ENCODE measurements at places on chromosomes 3 and 15. TPM values are rescaled to one million over a fixed set of nuclear protein-coding genes. Genes with fewer than 3 reads are reported as not detected.

GRCh38 chr15:51642696-51643095, 20.1 kb upstream of the DMXL2 start:
- H3K4me1 ChIP-seq = no peaks in the 10 kb centered on the region
- H3K27ac ChIP-seq = no peak overlapping the region
- no peaks in the 10 kb centered on the region for H3K36me3 ChIP-seq
- no peaks in the 10 kb centered on the region for H3K27me3 ChIP-seq

The CHDH gene
- 10.9 TPM for total RNA-seq

The PCOLCE2 gene
- total RNA-seq = 23.3 TPM

DNA sequence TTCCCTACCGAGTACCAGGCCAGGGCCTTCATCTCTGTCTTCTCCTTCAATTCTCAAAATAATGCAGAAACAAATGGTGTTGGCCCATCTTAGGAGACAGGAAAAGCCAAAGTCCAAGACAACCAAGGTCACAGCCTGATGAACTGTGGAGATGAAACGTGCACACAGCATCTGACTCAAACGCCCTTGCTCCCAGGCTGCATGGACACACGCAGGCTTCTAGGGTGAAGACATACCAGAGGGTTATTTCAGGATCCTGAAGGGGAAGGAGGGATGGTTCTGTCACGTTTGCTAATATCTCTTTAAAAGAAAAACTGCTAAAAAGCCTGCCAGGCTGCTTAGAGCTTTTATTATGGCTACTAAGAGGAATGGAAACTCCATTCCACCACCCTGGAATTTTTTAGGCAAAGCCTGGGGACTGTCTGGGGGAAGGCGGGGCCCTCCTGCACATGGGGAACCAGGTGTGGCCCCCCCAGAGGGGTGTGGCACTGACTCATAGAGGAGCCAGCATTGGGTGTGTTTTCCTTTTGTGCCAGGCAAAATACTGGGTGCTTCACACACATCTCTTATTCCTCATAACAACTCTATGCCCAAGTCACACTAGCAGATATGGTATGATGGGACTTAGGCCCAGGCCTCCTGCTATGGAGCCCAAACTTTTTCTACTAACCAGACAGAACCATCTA, 62.9 kb downstream of the UMPS start:
- H3K4me3 ChIP-seq = no peak overlapping the region
- no peak for DNase-seq
- no peak overlapping the region for H3K27ac ChIP-seq
- peaks cover 13% of the 10 kb centered on the region for H3K4me1 ChIP-seq
- no peaks in the 10 kb centered on the region for H3K27me3 ChIP-seq

DNA sequence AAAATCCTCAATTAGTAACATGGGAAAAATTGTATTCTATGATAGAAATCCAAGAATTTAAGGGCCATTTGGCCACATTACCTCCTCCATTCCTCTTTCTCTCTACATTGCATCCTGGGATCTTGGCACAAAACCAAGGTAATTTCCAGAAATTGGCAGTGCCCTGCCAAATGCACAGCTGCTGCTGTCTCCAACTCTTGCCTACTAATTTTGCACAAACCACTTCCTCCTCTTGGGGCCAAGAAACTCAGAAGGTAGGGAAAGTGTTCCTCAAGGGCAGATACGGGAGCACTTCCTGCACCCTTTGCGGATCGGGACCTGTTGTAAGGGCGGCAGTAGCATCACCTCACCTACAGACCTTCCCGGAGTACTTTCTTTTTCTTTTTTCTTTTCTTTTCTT, 57.8 kb downstream of the MAP3K13 start:
- DNase-seq = no peak
- H3K27me3 ChIP-seq = no peaks in the 10 kb centered on the region
- no peaks in the 10 kb centered on the region for H3K36me3 ChIP-seq
- H3K4me1 ChIP-seq = no peaks in the 10 kb centered on the region

DNA sequence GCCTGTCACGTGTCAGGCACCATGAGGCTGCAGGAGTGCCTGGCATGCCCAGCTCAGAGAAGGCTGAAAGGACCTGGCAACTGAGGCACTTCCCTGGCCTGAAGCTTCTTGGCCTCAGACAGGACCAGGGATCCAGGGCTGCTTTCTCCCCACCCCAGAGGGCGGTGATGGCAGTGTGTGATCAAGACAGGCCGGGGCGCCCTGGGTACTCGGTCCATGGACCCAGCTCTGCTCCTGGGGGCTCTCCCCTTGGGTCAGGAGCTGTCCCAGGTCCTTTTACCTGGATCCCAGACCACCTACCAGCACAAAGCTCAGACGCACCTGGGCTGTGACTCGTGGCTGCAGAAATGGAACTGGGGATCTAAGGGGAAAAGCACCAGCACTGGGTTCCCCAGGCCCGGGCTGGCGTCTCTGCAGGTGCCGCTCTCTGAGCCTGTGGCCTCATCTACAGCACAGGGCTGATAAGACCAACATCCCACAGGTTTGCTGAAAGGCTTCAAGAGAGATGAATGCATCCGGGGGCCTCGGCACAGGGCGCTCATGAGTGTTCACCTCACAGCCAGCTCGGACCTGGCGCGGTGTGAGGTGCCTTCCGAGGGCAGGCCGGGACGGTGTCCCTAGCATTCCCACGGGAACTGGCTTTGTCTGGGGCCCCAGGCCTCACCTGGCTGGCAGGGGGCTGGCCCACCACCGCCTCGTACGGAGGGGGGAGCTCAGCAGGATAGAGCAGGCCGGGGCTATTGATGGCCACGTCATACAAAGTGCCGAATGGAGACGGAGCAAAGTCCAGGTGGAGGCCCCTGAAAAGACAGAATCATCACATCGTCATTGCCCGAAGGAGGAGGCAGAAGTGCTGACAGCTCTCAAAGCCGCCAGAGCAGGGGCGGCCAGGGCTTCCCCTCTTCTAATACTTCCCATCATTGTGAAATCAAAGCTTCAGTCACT, 133.6 kb downstream of the NSMCE3 start:
- no peak overlapping the region for H3K4me3 ChIP-seq
- H3K27me3 ChIP-seq = peaks cover 12% of the 10 kb centered on the region
- no peak overlapping the region for H3K27ac ChIP-seq
- no peaks in the 10 kb centered on the region for H3K4me1 ChIP-seq
- no peaks in the 10 kb centered on the region for H3K36me3 ChIP-seq

All from upper lobe of right lung (tissue), 1 donor.